Forelimb muscle (tissue), 1 donor: ENCODE measurements at places on chromosomes 2 and 18. TPM values are rescaled to one million over a fixed set of nuclear protein-coding genes. Genes with fewer than 3 reads are reported as not detected.

Gene MAPK4
- polyA plus RNA-seq = 10.9 TPM

Gene LBX2
- 1.2 TPM for polyA plus RNA-seq

Gene MALT1
- 14.2 TPM for polyA plus RNA-seq

Gene RBKS
- polyA plus RNA-seq = 1.1 TPM

Gene ANKRD29
- polyA plus RNA-seq = 4.0 TPM

Gene GCKR
- polyA plus RNA-seq = not detected

Gene PID1
- polyA plus RNA-seq = 25.2 TPM

Gene IL1R2
- polyA plus RNA-seq = not detected

Gene SERTAD2
- polyA plus RNA-seq = 26.9 TPM

Gene SCN7A
- 33.2 TPM for polyA plus RNA-seq

Gene RAB12
- 46.4 TPM for polyA plus RNA-seq

Gene ZNF521
- 43.7 TPM for polyA plus RNA-seq

Gene ARHGAP25
- 2.6 TPM for polyA plus RNA-seq

Gene LOXHD1
- 3.2 TPM for polyA plus RNA-seq

Gene PLCD4
- polyA plus RNA-seq = 63.0 TPM

Gene ZEB2
- polyA plus RNA-seq = 107 TPM

Gene SPR
- polyA plus RNA-seq = 5.5 TPM

Gene ACTR3
- 101 TPM for polyA plus RNA-seq

Gene VIL1
- polyA plus RNA-seq = not detected

Gene RND3
- 45.8 TPM for polyA plus RNA-seq

Gene EIF2B4
- 32.7 TPM for polyA plus RNA-seq

Gene PARD3B
- polyA plus RNA-seq = 6.8 TPM

Gene KCNF1
- 3.8 TPM for polyA plus RNA-seq

Gene IMPA2
- 20.9 TPM for polyA plus RNA-seq

Gene CTNNA2
- 0.52 TPM for polyA plus RNA-seq

Gene NOSTRIN
- 9.2 TPM for polyA plus RNA-seq
